Head of caudate nucleus (tissue), 42 donors: ENCODE measurements at places on chromosomes 2 and 18.

DNA sequence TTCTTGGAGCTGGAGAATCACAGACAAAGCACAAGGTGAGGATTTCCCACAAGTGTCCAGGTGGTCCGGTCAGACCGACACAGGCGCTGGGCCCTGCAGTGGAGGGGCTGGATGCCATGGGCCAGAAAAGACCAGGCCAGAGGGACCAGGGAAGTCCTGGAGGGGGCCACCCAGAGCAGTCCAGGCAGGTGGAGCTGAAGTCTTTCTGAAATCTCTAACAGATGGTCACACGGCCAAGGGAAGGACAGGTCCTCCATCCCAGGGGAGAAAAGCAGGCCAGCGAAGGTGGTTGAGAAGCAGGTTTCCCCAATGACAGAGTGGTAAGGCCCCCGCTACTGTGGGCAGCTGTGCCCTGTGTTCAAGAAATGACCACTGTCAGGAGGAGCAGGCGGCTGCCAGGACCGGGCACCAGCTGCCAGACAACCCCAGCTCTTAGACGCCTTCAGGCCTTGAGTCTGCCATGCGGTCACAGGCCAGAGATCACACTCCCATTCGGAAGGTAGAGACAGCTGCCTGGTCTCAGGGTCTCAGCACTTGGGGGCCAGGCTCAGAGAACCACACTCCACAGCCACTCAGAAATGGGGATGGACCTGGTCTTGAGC is 25.9 kb downstream of the HS1BP3 start:
- DNase-seq: no peak

GRCh38 chr2:107588181-107588580 is 238.5 kb upstream of the RGPD4 start:
- DNase-seq: no peak

GRCh38 chr2:946073-946948 is 4.3 kb upstream of the SNTG2 start:
- no peak for DNase-seq

GRCh38 chr18:63158676-63159291 is 160.8 kb downstream of the BCL2 start:
- DNase-seq: no peak

DNA sequence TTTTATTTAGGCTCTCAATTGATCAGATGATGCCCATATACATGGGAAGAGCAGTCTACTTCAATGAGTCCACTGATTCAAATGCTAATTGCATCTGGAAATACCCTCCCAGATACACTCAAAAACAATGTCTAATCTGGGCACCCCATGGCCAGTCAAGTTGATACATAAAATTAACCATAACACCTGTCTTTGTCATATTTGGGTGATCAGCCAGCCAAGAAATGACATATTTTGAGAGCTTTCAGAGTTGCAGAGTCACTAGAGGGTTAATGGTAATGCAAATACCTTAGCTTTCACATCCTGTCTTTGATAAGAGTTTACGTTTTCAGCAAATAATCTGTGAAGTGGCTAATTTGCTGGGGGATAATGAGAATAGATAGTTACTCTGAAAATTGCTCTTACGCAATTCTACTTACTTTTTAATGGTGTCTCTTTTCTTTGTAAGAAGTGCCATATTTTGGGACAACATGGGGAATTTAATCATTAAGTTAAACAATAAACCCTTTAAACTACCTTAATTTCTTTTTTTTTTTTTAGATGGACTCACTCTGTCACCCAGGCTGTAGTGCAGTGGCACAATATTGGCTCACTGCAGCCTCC is 49.1 kb downstream of the CCDC195 start:
- DNase-seq: no peak

GRCh38 chr2:149613704-149614103 is 26.1 kb upstream of the MMADHC start:
- no peak for DNase-seq

- no peak for DNase-seq
Observed at GRCh38 chr2:175111200-175111657, 56.8 kb downstream of the ATF2 start.

- DNase-seq: no peak
Observed at GRCh38 chr2:12663306-12664037, 53.3 kb upstream of the TRIB2 start.

DNA sequence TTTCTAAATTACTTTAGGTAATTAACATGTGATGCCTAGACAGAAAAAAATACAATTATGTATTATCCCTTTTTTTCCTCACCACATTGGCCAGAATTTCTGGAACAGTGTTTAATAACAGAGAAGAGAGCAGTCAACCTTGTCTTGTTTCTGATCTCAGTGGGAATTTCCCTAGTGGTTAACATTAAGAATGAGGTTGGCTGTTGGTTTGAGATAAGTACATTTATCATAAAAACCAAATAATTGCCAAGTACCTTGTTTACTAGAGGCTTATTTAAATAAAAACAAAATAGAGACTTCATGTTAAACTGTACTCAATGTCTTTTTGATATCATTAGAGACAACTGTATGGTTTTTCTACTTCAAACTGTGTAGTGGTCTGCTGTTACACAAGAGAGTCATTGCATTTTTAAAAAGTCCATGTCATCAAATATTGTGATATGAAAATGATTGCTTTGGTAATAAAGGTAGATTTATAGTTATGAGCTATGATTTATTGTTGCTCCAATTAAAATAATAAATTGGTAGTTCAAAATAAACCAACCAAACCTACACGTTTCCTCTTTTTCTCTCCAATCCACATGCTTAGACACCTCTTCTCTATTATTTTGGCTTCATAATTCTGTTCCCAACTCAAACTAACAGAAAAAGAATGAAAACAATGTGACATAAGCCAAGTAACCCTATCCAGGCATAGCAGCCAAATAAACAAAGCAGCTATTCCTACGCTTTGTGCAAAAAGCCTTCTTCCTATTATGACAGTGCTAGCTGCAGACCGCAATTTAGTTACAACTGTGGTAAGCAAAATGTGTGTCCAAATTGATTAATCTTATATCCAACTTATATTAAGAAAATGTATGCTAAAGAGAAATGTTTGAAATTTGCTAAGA is 20.9 kb upstream of the TANK start:
- no peak for DNase-seq

- no peak for DNase-seq
Observed at GRCh38 chr2:185970148-185970852, 231.7 kb downstream of the FSIP2 start.

- no peak for DNase-seq
Observed at GRCh38 chr18:2653467-2653866, 2.1 kb upstream of the SMCHD1 start.

GRCh38 chr18:55442561-55442960 is 145.4 kb downstream of the TCF4 start:
- no peak for DNase-seq

DNA sequence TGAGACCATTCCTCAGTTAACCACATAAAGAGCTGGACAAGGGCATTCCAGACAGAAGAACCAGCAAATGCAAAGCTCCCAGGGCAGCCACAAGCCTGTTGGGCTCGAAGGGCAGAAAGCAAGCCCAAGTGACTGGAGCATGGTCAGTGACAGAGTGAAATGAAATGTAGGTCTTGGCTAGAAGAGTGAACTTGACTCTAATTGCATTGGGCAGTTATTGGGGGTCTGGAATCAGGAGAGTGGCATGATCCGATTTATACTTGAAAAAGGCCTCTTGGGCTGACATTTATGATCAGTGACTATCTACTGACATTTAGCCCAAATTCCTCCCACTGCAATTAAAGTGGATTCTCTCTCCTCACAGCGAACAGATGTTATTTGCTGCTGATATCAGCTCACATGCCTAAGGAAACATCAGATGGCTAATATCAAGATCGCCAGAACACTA is 152.5 kb upstream of the KLF7 start:
- DNase-seq: no peak

DNA sequence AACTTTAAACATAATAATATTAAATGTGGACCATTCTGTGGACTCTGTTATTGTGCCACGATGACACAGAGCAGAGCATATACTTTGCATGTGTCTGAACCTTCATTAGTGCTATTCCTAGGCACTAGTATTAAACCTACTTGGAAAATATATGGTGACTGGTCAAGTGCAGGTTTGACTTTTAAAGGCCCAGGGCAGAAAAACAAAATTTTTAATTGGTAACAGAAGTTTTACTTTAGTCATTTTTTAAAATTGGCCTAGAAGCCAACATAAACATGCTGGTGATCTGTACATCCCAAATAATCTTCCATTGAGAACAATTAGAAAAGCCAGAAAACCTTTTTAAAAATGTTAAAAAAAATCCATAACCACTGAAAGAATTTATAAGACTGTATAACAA is 16.6 kb downstream of the LDAH start:
- DNase-seq: no peak

- DNase-seq: no peak
Observed at GRCh38 chr18:24114924-24115549, 23.8 kb upstream of the CABYR start.

- DNase-seq: no peak
Observed at GRCh38 chr18:79321625-79322405, 73.9 kb upstream of the NFATC1 start.

DNA sequence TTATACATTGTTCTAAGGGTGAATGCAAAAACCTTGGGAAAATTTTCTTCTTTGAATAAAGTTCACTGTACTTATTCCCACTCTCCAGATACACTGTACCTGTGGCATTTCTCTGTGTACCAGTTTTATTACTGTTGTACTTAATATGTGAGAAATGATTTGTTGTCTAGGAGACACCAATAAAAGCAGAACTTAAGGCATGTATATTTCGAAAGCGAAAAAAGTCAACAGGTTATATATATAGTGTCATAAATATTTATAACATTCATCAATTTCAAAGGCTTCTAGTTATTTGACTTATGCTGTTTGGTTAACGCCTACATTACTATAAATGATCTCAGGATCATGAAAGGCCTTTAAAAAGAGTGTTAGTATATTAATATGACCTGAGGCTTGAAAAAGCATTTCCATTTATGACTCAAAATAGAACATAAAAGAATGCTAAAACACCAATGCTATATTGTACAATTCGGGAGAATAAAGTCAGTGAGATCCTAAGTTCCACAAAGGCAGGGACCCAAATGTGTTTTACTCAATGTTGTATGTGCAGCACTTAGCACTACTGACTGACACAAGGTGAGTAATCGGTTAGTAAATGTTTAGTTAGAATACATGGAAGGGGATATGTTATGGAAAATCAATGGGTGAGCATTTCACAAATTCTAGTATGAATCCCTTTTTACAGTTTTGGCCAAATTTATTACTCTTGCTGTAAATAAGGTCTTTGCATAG is 32.2 kb upstream of the HNRNPA3 start:
- no peak for DNase-seq

- DNase-seq: no peak
Observed at GRCh38 chr2:149375801-149376361, 45.5 kb downstream of the LYPD6 start.

DNA sequence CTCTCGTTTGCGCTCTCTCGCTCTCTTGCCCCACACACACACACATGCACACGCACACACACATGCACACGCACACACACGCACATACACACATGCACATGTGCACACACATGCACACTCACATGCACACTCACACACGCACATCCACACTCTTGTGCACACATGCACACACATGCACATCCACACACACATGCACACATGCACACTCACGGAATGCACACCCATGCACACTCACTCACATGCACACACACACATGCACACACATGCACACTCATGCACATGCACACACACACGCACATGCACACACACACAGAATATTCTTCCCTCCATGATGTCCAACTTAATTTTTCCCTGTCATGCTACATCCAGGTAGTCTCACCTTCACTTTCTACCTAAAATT is 360.1 kb downstream of the DCC start:
- DNase-seq: no peak

DNA sequence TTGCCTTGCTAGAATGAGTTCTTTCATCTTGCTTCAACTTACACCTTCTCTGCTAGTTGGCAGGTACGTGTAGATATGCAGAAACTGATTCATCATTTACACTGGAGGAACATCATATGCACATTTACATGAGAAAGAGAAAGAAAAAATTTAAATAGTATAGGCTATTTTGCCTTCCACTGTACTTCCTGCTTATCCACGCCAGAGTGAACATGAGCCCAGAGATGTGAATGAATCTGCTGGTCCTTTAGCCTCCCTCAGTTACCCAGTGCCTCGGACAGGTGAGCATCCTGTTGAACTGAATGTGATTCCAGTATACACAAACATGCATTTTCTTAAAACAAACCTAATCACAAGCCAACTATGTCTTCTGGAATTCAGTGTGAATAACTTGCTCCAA is 83.6 kb downstream of the SESTD1 start:
- DNase-seq: no peak

DNA sequence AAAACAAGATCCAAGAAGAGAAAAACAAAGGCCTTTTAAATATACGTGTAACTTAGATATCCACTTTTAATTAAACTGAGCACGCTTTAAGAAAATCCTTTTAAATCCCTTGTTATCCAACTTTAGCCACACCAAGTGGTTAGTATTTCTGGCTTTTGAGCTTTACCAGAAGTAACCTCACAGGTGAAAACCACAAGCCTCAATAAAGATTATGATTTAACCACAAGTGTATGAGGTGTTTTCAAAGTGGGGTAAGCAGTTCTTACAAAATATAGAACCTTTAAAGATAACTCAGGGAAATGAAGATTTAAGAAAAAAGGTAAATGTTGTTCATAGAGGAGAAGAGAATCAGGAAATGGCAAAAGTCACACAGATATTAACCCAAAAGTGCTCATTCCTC is 58.4 kb upstream of the CDCA7 start:
- no peak for DNase-seq

GRCh38 chr2:66553370-66553769 is 118.4 kb downstream of the MEIS1 start:
- DNase-seq: peak; percentile 51

DNA sequence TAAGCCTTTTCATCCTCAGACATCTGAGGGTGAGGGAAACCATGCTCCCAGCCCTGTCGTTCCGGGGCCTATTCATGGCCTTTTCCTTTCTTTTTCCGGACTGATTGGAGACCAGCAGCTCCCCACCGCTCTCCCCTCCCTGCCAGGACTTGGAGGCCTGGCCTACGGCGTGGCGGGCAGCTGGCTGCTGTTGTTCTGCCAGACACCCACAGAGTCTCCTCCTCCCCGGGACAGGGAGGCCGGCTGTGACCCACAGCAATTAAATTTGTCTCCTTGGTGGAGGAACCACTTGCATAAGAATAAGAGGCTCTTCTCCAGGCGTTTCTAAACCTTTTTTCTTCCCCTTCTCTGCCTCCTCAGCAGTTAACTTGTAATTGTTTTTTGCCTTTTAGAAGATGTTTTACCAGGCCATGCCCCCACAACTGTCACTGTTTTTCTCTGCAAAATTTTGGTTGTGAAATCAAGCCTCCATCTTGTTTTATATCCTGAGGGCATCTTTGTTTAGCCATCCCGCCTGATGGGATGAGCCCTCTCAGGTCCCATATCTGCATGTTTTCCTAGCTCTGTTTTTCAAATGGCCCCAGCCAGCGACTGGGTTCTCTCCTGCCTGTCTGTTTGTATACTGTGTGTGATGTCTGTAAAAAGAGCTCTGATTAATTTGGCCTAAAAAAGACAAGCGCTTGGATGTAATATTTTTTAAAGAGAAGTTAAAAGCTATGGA is 1060.0 kb upstream of the DDX18 start:
- DNase-seq: no peak

- DNase-seq: no peak
Observed at GRCh38 chr2:191109888-191110287, 40.9 kb downstream of the STAT4 start.
